ENCODE measurements at places on chromosomes 16 and 17.

DNA sequence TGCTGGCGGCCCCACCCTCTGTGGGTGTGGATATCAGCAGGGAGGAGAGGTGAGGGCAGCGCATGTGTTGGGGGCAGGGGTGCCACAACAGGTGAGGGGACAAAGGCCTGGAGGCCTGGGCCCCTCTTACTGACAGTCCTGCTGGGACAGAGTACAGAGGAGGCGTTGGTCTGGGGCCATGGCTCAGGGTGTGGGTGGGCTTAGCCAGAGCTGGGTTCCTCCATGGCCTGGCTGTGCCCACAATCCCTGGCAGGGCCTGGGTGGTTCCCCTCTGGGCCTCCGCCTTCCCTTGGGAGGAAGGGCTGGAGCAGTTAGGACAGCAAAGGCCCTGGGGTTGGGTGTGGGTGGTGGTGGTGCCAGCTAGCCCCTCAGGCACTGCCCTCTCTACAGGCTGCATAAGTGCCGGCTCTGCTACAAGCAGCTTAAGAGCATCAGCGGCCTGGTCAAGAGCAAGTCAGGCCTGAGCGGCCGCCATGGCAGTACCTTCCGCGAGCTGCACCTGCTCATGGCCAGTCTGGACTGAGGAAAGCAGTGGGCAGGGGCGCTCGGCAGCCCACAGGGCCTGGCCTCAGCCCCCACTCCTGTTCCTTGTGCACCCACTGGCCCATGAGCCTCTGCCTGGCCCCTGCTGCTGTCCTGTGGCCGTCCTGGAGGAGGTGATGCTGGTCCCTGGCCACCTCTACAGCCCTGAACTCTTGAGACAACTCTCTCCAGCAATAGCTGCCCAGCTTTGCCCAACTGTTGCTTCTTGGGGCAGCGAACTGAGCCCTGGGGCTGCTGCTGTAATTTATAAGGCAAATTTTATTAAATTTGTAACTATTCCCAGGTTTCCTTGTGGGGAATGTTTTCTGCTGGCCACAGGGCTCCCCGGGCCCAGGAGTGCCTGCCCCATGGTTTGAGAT, 21.1 kb downstream of the KATNB1 start:
- DNase-seq = no peak

- DNase-seq = no peak
Measured at GRCh38 chr17:63452046-63452961, 6.2 kb upstream of the CYB561 start.

GRCh38 chr16:76346210-76346609, 69.0 kb downstream of the CNTNAP4 start:
- DNase-seq = no peak

- peak; percentile 58 for DNase-seq
Measured at GRCh38 chr17:7523033-7523432, 25.8 kb upstream of the TNFSF12 start.

GRCh38 chr17:15309793-15310192, 31.6 kb downstream of the TEKT3 start:
- no peak for DNase-seq

- no peak for DNase-seq
Measured at GRCh38 chr16:70572050-70572925, 48.7 kb downstream of the SF3B3 start.

GRCh38 chr17:63611354-63611753, 10.7 kb downstream of the TACO1 start:
- DNase-seq = peak; percentile 56

DNA sequence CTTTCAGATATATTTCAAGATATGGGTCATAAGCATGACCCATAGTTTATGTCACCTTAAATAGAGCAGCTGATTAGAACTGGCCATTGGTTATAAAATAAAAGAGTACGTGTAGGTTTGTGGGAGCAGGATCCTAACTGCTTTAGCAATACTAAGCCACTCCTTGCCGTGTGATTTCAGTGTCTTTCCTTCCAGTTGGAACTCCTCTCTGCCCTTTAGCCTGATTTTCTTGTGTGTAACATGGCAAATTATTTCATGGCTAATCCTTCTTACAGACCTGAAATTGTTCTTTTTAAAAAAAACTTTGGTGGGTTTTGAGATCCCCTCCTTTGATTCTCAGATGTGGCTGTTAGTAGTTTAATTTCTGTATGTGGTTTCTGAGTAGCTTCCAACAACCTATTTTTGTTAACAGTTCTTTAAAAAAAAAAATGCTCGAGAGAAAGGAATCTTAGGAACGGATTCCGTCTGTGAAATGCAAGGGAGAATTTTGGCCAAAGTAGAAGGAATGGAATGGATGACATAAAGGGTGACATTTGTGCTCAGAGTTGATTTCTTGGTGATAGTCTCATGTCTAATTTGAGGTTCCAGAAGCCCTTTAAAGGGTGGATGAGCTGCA, 39.9 kb downstream of the DHRS7B start:
- no peak for DNase-seq

GRCh38 chr17:16106161-16106891, 106.7 kb downstream of the TTC19 start:
- no peak for DNase-seq

DNA sequence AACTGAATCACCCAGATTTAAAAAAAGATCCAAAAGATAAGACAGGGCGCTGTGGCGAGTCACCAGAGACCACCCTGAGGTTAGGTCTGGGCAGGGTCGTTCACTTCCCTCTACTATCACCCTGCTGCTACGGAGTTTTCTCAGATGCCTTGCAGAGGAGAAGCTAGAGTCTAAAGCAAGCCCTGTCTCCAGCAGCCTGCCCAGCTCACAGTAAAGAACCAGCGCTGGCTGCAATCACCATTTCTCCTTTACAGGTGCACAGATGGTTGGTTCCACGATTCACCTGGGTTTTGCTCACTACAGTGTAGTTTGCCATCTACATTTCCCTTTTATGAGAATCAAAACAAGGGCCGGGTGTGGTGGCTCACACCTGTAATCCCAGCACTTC, 71.3 kb downstream of the SRCIN1 start:
- no peak for DNase-seq

DNA sequence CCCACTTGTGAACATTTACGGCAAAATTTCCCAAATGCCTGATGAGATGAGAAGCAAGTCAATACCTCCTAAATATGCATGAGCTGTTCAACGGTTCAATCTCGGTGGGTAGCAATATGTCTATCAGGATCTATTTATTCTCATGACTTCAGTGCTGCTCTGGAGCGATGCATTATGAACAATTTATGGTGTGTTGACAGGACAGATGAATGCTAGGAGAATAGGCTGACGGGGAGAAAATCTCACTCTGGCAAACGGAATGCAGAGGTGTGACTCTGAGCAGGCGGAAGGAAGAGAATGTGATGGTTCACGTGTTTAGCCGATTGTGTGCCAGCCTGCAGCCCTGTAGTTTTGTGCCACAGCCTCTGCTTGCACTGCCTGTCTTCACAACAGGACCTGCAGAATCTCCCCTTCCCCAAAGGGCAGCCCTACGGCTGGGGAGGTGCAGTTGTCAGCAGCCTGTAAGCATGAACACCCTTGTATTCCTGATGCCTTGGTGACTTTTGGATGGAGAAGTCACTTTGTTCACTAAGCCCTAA, 345.2 kb downstream of the PHKB start:
- no peak for DNase-seq

- DNase-seq = no peak
Measured at GRCh38 chr16:54931120-54932014, 702 bp downstream of the IRX5 start.

GRCh38 chr17:39210093-39210434, 10.0 kb downstream of the RPL19 start:
- DNase-seq = no peak

DNA sequence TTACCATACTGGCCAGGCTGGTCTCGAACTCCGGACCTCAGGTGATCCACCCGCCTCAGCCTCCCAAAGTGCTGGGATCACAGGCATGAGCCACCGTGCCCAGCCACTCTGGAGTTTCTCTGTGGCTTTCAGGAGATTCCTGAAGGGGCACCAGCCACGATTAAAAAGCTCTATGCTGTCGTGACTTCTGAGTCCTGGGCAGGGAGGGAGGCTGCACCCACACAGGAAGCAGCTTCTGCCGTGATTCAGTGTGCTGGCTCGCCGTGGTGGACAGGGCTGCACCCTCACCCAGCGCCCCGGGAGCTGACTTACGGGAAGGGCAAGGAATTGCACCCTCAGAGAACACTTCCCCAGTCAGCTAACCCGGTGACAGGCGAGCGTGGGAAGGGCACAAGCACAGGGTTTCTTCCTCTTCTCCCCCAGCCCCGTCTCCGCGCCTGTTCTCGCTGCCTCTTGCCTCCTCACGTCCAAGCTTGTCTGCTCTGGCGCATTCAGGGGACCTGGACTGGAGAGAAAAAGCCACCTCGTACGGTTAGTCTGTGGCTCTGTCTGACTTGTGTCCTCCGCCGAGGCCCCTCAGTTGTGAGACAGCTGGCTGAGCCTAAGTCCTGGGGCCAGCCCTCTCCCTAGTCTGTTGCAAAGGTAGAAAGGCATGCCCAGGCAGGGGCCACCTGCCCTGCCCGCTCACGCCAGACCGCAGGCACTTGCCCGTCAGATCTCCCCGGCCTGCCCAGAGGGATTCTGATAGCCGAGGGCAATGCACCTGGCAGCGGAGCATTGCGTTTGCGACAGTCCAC, 145.0 kb downstream of the SEC14L1 start:
- DNase-seq = no peak

DNA sequence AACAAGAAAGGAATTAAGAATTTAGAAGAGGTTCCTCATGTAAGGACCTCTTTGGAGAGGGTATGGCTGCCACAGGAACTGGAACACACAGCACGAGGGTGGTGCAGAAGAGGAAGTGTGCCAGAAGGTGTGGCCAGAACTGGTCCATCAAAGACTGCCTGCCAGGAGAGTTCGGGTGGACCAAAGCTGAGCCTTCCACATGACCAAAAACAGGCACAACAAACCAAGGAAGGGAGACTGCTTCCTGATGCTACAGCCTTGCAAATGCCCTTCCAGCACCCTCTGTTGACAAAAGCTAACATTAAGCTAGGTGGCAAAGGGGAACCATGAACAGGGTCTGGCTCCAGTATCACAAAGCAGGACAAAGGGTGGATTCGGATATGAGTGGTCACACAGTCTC, 125.8 kb upstream of the TMEM97 start:
- no peak for DNase-seq

GRCh38 chr17:49327835-49328784, 33.9 kb downstream of the ZNF652 start:
- DNase-seq = no peak

GRCh38 chr17:10063730-10064241, 134.6 kb downstream of the GAS7 start:
- no peak for DNase-seq

DNA sequence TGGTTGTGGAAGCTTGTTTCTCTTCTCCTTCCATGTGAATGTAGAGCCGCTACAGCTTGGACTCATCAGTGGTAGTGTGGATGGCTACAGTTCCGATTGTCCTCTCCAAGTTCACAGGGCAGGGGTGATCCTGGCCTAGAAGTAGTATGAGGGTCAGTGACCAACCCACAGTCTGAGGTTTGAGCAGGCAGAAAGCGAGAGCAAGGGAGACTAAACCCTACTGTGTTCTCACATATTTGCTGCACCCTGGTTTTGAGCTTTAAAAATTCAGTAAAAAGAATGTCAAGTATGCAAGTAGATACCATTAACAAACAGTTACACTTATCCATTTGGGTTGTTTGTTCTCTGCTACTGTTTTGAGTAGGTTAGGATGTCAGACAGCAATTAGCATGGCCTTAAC, 148.9 kb downstream of the MRTFB start:
- DNase-seq = no peak

DNA sequence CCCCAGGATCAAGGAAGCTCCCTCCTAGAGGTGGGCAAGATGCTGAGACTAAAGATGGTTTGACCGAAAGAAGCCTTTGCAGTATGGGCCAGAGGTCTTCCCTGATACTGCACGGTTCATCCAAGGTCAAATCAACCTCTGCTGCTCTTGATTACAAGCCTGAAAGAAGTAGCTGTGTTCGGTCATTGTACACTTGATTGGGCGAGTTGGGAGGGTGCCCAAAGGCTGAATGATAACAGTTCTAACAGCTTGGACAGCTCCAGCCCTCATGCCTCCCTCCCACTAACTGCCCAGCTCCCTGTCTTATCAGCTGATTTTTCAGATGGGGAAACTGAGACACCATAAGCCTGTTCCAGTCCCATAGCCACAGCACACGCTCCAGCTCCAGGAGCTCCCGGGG, 42.8 kb downstream of the ABCC12 start:
- DNase-seq = no peak

- no peak for DNase-seq
Measured at GRCh38 chr17:2302778-2303203, 794 bp downstream of the SMG6 start.

DNA sequence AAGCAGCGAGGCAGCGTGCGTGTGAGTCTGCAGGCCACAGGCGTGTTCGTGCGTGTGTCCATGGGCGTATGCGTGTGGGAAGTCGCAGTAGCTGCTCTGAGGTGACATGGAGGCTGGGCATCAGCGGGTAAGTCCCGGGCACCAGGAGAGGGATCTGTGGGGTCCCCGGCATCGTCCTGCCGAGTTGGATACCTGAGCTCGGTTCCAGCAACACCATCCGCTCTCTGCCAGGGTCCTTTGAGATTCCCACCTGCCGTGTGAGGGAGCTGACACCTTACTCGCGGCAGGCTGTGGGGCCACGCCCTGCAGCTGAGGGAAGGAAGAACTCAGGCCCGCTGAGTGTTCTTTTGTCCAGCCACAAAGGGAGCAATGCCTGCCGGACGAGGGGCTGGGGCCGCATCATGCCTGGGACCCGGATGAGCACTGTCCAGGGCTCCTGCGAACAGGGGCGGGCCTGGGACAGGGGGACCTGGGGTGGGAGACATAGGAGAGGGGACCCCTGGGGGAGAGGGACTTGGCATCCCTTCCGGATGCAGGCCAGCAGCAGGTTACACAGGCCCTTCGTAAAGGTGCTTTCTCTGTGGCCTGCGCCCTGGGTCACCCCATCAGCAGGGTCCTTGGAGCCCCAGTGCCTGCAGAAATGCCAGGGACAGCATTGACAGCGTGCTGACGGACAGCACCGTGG, 5.0 kb upstream of the SNAI3 start:
- no peak for DNase-seq

- no peak for DNase-seq
Measured at GRCh38 chr17:68006797-68007196, 10.5 kb upstream of the C17orf58 start.

GRCh38 chr16:50944033-50944432, 202.1 kb downstream of the CYLD start:
- DNase-seq = no peak

DNA sequence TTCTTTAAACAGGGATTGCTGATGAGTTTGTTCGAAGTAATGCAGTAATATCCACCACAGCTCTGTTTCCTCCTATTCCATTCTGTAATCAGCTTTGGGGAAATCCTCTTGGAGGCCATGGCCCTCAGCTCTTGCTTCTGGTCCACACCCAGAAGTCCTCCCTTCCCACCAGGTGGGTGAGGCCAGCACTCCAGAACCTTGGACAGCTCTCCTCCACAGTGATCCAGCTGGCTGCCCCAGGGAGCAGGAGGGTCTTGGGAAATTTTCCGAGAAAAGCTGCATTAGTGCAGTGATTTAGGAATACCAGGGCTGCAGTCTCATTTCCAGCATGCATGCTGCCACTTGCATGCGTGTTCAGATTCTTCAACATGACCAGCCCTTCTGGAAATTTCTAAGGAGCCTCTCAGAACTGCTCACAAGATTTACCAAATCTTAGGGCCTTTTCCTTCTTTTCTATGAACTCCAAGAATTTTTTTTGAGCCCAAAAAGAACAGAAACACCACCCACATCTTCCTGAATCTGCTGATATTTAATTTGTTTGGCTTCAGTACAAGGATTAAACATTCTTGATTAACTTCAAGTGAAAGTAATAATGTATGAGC, 4.2 kb downstream of the SMPD3 start:
- DNase-seq = peak; percentile 67

GRCh38 chr17:8068736-8069586, 18.6 kb downstream of the ALOX12B start:
- no peak for DNase-seq

GRCh38 chr17:18314059-18314730, 599 bp downstream of the TOP3A start:
- DNase-seq = no peak

- DNase-seq = no peak
Measured at GRCh38 chr17:74157366-74157765, 46.1 kb upstream of the RPL38 start.

Measured in activated naive CD4-positive, alpha-beta T cell treated with anti-CD3 and anti-CD28 coated beads, Interleukin-2, amount 10 ng/mL, durations not matched to agents 7 days and 5 days (primary cell).